Adrenal gland (tissue), 19 donors: ENCODE measurements at places on chromosomes 7 and 10. TPM values are rescaled to one million over a fixed set of nuclear protein-coding genes. Genes with fewer than 3 reads are reported as not detected.
A peak's percentile ranks its signal among the peaks of the same experiment; 100 is the strongest.

DNA sequence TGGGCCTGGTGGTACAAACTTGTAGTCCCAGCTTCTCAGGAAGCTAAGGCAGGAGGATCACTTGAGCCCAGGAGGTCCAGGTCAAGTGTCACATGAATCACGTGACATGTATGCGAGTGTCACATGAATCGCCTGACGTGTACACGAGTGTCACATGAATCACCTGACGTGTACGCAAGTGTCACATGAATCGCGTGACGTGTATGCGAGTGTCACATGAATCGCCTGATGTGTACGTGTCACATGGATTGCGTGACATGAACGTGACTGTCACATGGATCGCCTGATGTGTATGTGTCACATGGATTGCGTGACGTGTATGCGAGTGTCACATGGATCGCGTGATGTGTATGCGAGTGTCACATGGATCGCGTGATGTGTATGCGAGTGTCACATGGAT, 9.5 kb upstream of the ADARB2 start:
- no peaks in the 10 kb centered on the region for H3K27me3 ChIP-seq
- no peaks in the 10 kb centered on the region for H3K4me1 ChIP-seq
- H3K36me3 ChIP-seq: no peaks in the 10 kb centered on the region
- H3K4me3 ChIP-seq: no peak overlapping the region
- no peak overlapping the region for H3K27ac ChIP-seq

GRCh38 chr10:119337796-119338432, 130.5 kb downstream of the GRK5 start:
- no peak for DNase-seq
- H3K36me3 ChIP-seq: no peaks in the 10 kb centered on the region
- H3K27ac ChIP-seq: no peak overlapping the region
- no peaks in the 10 kb centered on the region for H3K4me1 ChIP-seq
- H3K4me3 ChIP-seq: no peak overlapping the region

The NFE2L3 gene
- 0.53 TPM for total RNA-seq

GRCh38 chr10:58515291-58515941, 2.7 kb downstream of the BICC1 start:
- no peak overlapping the region for H3K27ac ChIP-seq
- H3K27me3 ChIP-seq: no peaks in the 10 kb centered on the region
- no peak overlapping the region for H3K4me3 ChIP-seq
- no peak for DNase-seq
- H3K4me1 ChIP-seq: peaks cover 8% of the 10 kb centered on the region
- H3K36me3 ChIP-seq: no peaks in the 10 kb centered on the region

The PRRT4 gene
- total RNA-seq: 1.3 TPM

GRCh38 chr7:151081170-151082101, 827 bp upstream of the FASTK start:
- no peaks in the 10 kb centered on the region for H3K36me3 ChIP-seq
- no peak for DNase-seq
- H3K4me3 ChIP-seq: peak overlapping the region; percentile 55
- peaks cover 41% of the 10 kb centered on the region for H3K4me1 ChIP-seq

- H3K4me1 ChIP-seq: peaks cover 11% of the 10 kb centered on the region
- no peak for DNase-seq
- H3K36me3 ChIP-seq: no peaks in the 10 kb centered on the region
- no peaks in the 10 kb centered on the region for H3K27me3 ChIP-seq
- no peak overlapping the region for H3K4me3 ChIP-seq
Measured at GRCh38 chr10:98331885-98332284, 63.9 kb upstream of the LOXL4 start.

DNA sequence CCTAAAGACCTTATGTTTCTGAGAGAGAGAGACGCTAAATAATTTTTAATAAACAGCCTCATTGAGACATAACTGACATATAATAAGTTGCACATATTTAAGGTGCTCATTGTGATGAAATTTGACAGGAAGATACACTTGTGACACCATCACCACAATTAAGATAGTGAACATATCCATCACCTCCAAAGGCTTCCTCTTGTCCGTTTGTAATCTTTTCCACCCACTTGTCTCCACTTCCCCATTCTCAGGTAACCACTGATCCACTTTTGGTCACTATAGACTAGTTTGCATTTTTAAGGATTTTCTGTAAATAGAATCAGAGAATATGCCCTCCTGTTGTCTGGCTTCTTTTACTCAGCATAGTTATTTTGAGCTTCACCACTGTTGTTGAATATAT, 195.1 kb upstream of the WDR11 start:
- no peaks in the 10 kb centered on the region for H3K4me1 ChIP-seq
- H3K27ac ChIP-seq: no peak overlapping the region
- H3K4me3 ChIP-seq: no peak overlapping the region
- no peaks in the 10 kb centered on the region for H3K27me3 ChIP-seq
- H3K36me3 ChIP-seq: no peaks in the 10 kb centered on the region

The EVX1 gene
- total RNA-seq: not detected

DNA sequence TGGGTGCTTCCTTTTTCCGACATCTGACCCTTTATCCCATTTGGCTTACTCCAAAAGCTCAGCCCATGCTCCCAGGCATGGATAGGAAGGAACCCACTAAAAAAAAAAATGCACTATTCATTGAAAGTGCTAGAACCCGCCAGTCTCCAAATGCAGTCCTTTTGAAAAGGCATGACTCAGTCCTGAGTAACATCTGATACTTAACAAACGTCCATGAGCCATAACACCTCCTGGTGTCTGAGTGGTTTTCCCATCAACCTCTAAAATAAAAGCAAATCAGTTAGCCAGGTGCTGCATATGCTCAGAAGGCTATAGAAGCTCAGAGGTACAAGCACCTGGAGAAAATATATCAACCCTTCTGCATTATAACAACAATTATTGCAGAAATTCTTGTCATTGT, 45.0 kb upstream of the CACUL1 start:
- no peak overlapping the region for H3K4me3 ChIP-seq
- no peak overlapping the region for H3K27ac ChIP-seq
- no peak for DNase-seq
- no peaks in the 10 kb centered on the region for H3K36me3 ChIP-seq
- H3K27me3 ChIP-seq: no peaks in the 10 kb centered on the region

DNA sequence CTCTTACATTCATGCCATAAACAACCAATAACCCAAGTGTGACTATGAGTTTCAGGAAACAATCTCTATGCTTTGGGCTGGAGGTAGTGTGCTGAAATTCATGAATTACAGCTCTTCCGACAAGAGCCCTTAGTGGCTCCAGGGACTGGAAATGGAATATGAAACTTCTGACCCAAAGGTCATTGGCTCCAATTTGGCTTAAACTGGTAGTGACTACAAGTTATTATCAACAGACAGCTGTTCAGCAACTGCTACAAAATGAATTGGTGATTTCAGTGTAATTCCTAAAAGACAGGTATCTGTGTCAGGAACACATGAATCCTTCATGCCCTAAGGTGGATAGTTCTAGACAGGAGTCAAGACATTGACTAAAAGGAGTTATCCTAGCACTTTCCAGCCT, 745.4 kb downstream of the PHTF2 start:
- H3K4me3 ChIP-seq: no peak overlapping the region
- H3K4me1 ChIP-seq: no peaks in the 10 kb centered on the region
- DNase-seq: no peak
- H3K36me3 ChIP-seq: no peaks in the 10 kb centered on the region
- H3K27ac ChIP-seq: no peak overlapping the region
- no peaks in the 10 kb centered on the region for H3K27me3 ChIP-seq

The PAX2 gene
- not detected for total RNA-seq

GRCh38 chr7:12759151-12759550, 71.7 kb downstream of the ARL4A start:
- no peak for DNase-seq
- H3K4me1 ChIP-seq: no peaks in the 10 kb centered on the region
- no peaks in the 10 kb centered on the region for H3K27me3 ChIP-seq
- no peak overlapping the region for H3K27ac ChIP-seq
- H3K4me3 ChIP-seq: no peak overlapping the region

The CRHR2 gene
- total RNA-seq: not detected

DNA sequence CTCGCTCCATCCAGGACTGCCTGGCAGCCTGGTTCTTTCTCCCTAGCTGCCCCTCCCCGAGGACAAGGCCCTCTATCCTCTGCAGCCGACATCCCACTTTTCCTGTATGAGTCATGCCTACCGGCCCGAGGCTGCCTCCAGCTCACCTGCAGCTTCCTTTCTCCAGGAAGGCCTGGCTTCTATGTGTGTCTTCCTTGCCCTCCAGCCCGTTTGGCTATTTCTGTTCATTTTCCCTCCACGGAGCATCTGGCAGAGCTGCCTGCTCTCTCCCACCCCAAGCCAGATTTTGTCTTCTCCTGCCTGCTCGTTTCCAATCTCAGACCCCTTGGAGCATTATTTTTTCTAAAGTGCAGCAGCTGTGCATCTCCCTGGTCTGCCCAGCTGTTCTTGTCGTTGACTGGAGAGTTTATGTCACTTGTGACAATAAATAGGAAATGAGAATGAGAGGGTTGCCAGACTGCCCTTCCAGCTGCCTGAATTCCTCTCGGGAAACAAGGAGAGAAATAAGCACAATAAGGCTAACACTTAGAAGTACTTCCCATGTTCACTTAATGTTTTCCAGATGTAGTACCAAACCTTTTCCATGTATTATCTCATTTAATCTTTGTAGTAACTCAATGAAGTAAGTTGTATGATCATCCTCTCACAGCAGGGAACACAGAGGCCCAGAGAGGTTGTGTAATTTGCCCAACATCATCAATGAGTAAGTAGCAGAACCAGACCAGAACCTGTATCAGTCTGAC, 19.7 kb downstream of the UBTD1 start:
- no peak overlapping the region for H3K27ac ChIP-seq
- H3K4me1 ChIP-seq: peaks cover 12% of the 10 kb centered on the region
- no peaks in the 10 kb centered on the region for H3K36me3 ChIP-seq
- no peak for DNase-seq
- H3K27me3 ChIP-seq: no peaks in the 10 kb centered on the region

The SCART1 gene
- 0.61 TPM for total RNA-seq

GRCh38 chr7:5463031-5463430, 39.4 kb upstream of the TNRC18 start:
- no peaks in the 10 kb centered on the region for H3K36me3 ChIP-seq
- no peak for DNase-seq
- H3K27me3 ChIP-seq: no peaks in the 10 kb centered on the region
- H3K27ac ChIP-seq: no peak overlapping the region
- H3K4me3 ChIP-seq: no peak overlapping the region

DNA sequence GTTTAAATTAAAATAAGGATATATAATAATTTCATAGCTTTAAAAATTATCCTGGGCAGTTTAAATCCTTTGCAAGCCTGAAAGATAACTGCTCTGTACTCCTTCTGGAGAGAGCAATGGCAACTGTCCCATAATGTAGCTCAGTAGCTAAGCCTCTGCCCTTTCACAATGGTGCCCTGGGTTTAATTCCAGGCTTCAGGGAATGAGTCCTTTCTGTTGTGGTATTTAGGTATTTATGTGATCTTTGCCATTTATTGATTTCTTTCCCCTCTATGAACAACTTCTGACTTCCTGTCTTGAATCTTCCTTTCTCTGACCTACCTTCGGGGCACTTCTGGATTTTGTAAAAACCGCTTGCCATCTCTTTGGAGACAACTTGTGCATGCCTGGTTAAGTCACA, 773.2 kb downstream of the IPMK start:
- H3K27ac ChIP-seq: no peak overlapping the region
- no peak for DNase-seq
- no peaks in the 10 kb centered on the region for H3K27me3 ChIP-seq
- no peaks in the 10 kb centered on the region for H3K4me1 ChIP-seq
- H3K36me3 ChIP-seq: no peaks in the 10 kb centered on the region

The OR6B1 gene
- not detected for total RNA-seq

- no peaks in the 10 kb centered on the region for H3K4me1 ChIP-seq
- H3K36me3 ChIP-seq: no peaks in the 10 kb centered on the region
- no peaks in the 10 kb centered on the region for H3K27me3 ChIP-seq
- H3K27ac ChIP-seq: no peak overlapping the region
- no peak overlapping the region for H3K4me3 ChIP-seq
Measured at GRCh38 chr7:104784686-104785085, 229.3 kb upstream of the KMT2E start.

DNA sequence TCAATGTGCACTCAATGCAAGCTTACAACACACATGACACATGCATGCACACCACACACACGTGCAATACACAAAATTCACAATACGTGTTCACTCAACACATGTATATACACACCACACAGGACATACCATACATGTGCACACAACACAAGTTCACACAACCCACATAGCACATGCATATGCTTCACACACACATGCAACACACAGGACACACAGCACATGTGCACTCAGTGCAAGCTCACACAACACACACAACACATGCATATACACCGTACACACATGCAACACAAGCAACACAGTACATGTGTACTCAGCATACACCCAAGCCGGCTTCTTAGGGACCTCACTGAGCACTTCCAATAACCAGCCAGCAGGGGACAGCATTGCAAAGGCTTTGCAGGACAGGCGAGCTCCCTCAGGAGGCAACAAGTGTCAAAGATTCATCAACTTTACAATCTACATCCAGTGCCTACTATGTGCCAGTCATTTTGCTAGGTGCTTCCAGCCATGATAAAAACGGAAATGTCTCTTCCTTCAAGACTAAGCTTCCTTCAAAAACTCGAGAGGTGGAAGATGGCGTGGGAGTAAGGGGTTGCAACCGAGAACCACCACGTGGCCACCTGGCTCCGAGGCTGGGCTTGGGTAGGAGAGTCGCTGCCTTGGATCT, 61.1 kb downstream of the JCAD start:
- H3K36me3 ChIP-seq: no peaks in the 10 kb centered on the region

DNA sequence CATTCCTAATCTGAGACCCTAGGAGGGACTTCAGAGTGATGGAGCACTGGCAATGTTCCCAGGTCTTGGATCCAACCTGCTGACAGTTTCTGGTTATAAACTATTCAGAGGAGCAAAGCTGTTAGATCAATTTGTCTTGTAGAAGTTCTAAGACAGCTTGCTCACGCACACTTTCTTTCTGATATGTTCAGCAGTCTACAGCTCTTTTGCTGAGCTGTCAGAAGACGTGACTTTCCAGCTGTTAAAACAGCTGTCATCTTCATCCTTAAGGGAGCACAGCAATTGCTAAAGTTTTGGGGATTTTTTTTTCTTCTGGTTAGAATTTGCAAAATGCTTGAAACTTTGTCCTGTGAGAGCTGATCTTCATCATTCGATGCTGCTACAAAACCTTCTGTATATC, 823.1 kb downstream of the SORCS1 start:
- no peak for DNase-seq
- no peaks in the 10 kb centered on the region for H3K4me1 ChIP-seq
- H3K4me3 ChIP-seq: no peak overlapping the region
- no peaks in the 10 kb centered on the region for H3K36me3 ChIP-seq
- H3K27me3 ChIP-seq: no peaks in the 10 kb centered on the region

DNA sequence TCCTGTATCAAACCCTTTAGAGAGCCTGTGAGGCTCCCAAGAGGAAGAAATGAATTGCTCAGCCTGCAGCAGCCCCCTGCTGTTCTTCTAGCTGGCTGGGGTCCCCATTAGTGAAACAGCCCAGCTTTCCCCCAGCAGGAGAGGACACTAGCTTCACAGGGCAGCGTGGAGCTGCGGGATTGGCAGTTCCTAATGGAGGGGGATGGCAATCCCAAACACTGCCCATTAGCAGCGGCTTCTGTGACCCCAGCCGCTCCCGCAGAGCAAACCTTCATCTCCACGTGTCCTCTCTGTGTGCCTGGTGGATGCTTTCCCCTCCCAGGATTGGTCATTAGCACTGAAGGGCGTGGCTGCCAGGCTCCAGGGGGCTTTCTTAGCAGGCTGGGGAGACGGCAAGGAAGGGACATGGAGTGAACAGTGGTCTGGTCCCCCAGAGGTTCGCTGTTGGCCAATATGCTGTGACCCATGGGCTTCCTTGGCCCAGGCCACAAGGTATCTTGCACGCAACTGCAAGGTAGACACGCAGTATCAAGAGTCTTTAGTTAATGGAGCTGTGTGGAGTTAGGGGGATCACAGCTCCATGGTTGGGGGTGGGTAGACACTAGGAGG, 322.5 kb upstream of the ZMIZ1 start:
- DNase-seq: no peak
- H3K36me3 ChIP-seq: no peaks in the 10 kb centered on the region
- no peak overlapping the region for H3K4me3 ChIP-seq
